ENCODE measurements at places on chromosomes 3 and 15.

- peaks cover 5% of the 10 kb centered on the region for H3K4me1 ChIP-seq
- no peak overlapping the region for H3K27ac ChIP-seq
- no peaks in the 10 kb centered on the region for H3K36me3 ChIP-seq
- no peak overlapping the region for H3K4me3 ChIP-seq
Measured at GRCh38 chr15:38535491-38536200, 29.0 kb downstream of the RASGRP1 start.

- DNase-seq = no peak
- no peak overlapping the region for H3K4me3 ChIP-seq
- no peaks in the 10 kb centered on the region for H3K27me3 ChIP-seq
- no peaks in the 10 kb centered on the region for H3K36me3 ChIP-seq
Measured at GRCh38 chr3:175404621-175405020, 545.5 kb downstream of the NAALADL2 start.

DNA sequence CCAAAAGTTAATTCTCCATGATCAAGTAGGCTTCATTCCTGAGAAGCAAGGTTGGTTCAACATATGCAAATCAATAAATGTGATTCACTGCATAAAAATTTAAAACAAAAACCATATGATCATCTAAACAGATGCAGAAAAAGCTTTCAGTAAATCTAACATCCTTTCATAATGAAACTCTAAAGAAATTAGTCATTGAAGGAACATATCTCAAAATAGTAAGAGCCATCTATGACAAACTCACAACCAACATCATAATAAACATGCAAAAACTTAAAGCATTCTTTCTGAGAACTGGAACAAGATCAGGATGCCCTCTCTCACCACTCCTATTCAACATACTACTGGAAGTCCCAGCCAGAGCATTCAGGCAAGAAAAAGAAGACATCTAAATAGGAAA is 254.1 kb downstream of the AGBL1 start:
- no peak overlapping the region for H3K4me3 ChIP-seq
- no peak overlapping the region for H3K27ac ChIP-seq
- no peaks in the 10 kb centered on the region for H3K36me3 ChIP-seq
- H3K27me3 ChIP-seq = no peaks in the 10 kb centered on the region
- DNase-seq = no peak
- H3K4me1 ChIP-seq = no peaks in the 10 kb centered on the region

- no peaks in the 10 kb centered on the region for H3K36me3 ChIP-seq
- H3K27me3 ChIP-seq = no peaks in the 10 kb centered on the region
- no peak overlapping the region for H3K27ac ChIP-seq
- peaks cover 57% of the 10 kb centered on the region for H3K4me1 ChIP-seq
Measured at GRCh38 chr3:52283306-52283705, 4.3 kb upstream of the GLYCTK start.

All from body of pancreas (tissue), 4 donors.